Naive B cell (primary cell): ENCODE measurements at places on chromosomes 5 and 9.

GRCh38 chr5:148394587-148395019 is 10.8 kb downstream of the FBXO38 start:
- DNase-seq, result no peak

DNA sequence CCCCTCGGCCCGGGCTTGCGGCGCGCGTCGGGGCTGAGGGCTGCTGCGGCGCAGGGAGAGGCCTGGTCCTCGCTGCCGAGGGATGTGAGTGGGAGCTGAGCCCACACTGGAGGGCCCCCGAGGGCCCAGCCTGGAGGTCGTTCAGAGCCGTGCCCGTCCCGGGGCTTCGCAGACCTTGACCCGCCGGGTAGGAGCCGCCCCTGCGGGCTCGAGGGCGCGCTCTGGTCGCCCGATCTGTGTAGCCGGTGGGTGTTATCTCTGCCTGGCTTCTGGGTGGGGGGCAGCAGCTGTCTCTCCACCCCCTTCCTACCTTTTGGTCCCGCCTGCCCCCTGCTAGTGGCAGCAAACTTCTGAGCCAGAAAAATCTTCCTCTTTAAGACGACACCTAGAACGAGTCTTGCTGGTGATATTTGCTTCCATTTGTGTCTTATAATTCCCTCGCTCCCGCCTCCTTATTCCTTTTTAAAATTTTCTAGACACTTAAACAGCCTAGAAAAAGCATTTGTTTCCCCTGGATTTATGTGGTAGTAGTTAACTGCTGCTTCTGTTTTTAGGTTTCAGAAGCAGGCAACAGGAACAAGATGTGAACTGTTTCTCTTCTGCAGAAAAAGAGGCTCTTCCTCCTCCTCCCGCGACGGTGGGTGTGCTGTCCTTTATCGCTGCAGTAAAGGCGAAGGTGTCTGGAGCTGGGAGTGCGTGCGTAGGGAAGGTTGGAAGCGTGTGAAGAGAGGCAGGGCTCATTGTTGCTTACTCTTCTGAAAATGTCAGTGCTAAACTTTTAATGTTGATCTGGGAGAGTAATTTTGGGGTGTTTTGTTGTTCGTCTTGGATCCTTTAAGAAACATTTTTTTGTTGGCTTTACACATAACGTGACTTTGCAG is 554 bp downstream of the JAK2 start:
- DNase-seq, result peak; percentile 43

DNA sequence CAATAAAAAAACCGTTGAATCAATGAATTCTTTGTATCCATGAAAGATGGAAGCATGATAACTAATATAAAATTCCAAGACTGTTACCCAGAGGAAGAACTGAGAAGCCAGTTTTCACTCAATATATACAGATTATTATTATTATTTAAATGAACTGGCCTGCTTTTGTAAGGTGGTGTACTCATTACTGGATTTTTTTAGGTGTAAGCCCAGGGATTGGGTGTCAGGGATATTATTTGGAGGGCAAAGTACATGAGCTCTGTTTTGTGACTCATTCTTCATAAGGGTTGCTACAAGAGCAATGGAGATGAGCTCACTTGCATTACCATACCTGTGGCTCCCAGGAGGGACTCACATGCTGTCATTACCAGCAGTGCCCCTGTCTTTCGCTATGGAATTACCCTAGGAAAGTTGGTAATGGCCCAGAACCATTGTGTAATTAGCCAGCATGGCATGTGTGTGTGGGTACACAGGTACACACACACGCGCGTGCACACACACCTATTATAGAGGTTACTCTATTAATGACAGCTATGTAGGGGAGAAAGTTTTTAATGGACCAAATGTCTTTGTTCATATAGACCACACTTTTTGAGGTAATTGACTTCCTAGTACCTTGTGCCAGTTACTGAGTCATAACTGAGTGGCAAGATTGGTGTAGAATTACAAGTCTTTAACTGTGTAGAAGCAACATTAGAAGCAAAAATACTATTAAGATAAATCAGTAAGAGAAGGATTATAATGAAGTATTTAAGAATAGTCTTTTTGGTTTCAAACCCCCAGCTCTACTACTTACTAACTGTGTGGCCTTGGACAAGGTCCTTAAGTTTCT is 143.4 kb downstream of the GDNF start:
- no peak for DNase-seq

DNA sequence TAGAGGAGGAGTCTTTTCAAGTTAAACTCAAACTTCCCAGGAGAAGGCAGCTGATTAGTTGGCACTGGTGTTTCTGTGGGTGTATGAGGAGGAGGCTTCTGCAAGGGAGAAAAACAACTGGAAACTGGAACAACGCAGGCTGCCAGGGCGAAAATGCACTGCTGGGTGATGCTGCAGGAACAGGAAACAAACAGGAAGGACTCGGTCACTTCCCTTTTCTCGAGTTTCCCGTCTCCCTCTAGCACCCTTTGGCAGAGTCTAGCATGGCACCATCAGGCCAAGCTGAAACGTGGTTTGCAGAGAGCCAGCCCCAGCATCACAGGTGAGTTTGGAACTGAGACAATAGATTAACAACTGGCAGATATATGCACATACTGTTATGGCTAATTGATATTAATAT is 77.5 kb upstream of the CAST start:
- DNase-seq, result no peak

DNA sequence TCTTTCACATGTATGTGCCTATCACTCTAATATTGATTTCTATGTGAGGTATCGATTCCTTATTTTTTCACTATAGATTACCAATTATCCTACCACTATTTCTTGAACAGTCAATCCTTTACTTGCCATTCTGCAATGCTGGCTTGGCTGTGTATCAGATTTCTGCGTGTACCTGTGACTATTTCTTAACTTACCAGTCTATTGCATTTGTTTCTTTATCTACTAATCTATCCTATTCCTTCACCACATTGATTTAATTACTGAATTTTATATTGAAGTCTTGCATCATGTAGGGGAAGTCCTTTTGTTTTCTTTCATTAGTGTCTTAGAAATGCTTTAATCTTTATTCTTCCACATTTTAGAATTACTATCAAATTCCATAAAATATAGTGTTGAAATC is 684.8 kb downstream of the LRRC70 start:
- no peak for DNase-seq

DNA sequence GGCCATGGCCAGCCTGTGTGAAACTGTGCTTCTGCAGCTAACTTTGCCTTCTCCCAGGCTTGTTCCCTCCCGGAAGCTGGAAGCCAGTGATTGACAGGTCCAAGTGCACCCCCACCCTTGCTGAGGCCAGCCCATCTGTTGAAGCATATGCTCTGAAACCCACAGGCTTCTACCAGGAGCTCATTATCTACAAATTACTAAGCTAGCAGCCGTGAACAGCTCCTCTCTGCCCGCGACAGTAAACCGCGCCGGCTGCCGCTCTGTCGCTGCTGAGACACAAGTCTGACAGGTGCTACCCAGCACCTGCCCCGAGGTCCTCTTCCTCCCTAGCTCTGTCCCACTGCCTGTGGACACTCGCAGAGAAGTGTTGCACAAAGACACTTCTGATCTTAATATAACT is 490.9 kb downstream of the GADD45G start:
- DNase-seq, result no peak

- DNase-seq, result no peak
These were observed 311.8 kb upstream of the DMRT1 start for GRCh38 chr9:529731-530130.

GRCh38 chr9:112787978-112788377 is 37.4 kb downstream of the SNX30 start:
- DNase-seq, result no peak

DNA sequence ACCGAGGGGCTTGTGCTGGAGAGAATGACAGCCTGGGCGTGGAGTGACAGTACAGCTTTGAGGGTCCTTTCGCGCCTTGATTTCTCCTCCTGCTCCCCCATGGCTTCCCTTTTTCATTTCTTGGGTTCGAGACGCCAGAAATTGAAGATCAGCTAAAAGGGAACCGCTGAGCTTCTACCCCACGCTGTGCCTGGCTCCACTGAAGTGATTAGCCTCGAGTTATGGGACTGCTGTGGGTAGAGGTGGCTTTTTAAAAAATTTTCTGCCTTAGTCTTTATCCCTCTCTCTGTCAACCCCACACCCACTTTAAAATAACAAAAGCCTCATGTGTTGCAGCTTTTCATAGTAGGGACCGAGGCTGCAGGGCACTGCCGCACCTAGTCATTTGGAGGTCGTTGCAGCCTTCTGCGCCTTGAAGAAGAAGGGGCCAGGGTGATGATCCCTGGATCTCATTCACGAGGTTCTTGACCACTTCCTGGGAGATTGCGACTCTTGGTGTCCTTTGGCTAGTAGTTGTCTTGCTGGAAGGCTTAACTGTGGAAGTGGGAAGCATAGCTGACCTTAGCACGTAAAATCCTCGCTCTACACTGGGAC is 603 bp downstream of the PPIP5K2 start:
- no peak for DNase-seq

- no peak for DNase-seq
These were observed 29.8 kb upstream of the GGTA1 start for GRCh38 chr9:121529237-121529987.
